ENCODE measurements at places on chromosomes 1 and 21.
A peak's percentile ranks its signal among the peaks of the same experiment; 100 is the strongest.

GRCh38 chr1:119679223-119679622, 31.2 kb upstream of the ZNF697 start:
- DNase-seq = no peak

GRCh38 chr1:198657550-198658064, 18.8 kb downstream of the PTPRC start:
- no peak for DNase-seq

DNA sequence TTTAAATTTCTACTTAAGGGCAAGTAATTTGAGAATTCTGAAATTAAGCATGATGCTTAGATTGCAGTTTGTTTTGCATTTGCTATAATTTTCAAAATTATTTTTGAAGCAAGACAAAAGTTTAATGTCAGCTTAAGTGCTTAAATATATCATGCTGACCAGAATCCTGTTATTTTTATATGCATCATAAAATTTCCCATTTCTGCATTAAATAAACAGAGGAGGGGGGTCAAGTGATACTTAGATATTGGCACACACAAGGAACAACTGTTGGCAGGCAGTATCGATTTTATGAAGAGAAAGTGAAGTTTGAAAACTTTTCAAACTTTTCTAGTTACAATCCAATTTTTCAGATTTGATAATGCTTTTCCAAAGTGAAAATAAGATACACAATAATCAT, 61.0 kb downstream of the MIER1 start:
- no peak for DNase-seq

- no peak for DNase-seq
These were observed 225.3 kb upstream of the B3GALT2 start for GRCh38 chr1:193411714-193412113.

- DNase-seq = no peak
These were observed 133.0 kb upstream of the SPAG17 start for GRCh38 chr1:118317842-118318614.

DNA sequence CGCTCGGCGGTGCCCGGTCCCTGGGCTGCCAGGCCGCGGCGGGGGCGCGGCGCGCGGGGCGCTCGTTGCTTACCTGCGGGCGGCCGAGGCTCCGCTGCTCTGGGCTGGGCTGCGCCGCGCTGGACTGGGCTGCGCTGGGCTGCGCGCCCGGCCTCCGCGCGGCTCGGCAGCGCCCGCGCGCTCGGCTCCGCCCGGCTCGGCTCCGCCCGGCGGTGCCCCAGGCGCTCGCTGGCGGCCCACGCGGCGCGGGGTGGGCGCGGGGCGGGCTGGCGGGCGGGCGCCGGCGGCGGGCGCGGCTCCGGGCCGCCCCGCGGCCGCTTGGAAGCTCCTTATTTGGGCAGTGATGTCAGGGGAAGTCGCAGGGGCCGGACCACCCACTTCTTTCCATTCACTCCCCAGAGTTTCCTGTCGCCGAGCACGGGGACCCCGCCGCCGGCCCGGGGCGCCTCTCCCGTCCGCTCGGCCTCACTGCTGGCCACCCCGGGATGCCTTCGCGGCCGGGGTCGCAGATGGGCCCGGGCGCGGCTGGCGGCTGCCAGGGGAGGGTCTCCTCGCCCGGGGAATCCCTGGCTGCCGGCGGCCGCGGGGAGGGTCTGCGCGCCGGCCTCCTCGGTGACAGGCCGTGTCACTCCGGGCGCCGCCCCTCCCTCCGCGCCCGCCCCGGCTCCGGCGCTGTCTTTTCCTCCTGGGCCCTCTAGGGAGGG, 177.7 kb upstream of the EDN2 start:
- peak; percentile 62 for DNase-seq

DNA sequence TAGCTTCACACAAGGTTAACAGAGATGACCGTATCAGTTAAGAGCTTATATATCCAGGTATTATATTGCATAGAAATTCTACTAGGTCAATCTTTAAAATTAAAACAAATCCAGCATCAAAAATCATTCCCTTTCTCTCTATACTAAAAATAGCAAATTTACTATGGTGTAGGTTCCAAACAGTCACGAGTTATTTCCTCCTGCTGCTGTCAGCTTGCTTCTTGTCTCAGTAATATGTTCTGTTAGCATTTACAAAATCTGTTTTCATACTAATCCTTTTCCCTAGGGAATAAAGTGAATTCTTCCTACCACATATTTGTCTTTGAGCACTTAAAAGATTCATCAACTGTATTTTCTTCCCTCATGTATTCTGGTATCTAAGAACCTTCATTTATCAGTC, 2.5 kb downstream of the WDR26 start:
- DNase-seq = no peak

GRCh38 chr1:44151332-44151731, 9.9 kb upstream of the KLF18 start:
- DNase-seq = no peak

- DNase-seq = no peak
These were observed 21.6 kb downstream of the ENO1 start for GRCh38 chr1:8856689-8857412.

DNA sequence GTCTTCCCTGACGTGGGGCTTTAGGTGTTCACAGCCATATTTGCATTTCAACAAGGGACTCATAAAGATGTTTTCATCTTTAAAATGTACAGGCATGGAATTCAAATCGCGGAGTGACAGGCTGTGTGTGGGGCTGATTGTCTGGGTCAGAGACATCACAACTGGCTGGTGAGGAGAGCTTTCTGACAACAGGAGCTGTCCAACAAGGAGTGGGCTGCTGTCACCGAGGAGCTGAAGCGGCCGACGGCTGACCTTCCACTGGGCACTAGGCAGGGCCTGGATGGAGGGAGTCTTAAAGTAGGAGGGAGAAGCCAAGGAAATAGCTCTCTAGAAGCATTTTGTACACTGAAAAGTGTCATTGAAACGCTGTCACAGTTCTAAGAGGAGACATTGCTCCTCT, 30.5 kb upstream of the SCMH1 start:
- no peak for DNase-seq

GRCh38 chr1:94143809-94144176, 22.8 kb upstream of the ABCA4 start:
- no peak for DNase-seq

- DNase-seq = no peak
These were observed 14.3 kb downstream of the FOXJ3 start for GRCh38 chr1:42320708-42321107.

GRCh38 chr1:244165701-244166100, 114.6 kb downstream of the ZBTB18 start:
- DNase-seq = no peak

DNA sequence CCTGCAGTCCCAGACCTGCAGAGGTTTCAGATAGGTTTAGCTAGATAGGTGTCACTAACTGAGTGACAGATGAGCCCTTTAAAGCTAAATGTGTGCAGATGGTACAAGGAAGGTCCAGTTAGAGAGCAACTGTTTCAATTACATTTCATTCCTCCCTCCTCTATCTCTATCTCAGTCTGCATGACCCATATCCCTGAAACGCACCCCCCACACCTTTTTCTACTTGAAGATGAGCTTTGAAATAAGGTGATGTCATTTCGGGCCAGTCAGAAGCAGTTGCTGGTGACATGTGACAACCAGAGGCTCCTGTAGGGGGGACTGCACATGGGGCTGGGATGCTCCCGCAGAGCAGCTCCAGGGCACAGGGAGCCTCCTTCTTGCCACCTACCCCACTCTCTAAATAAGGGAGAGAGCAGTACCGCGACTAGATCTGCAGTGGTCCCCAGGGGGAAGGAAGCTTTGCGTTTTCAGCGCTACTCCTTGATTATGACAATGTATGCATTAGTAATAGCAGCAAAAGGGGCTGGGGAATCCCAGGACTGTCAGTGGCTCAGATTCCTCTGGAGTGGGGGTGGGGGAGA, 4.3 kb downstream of the ATP8B2 start:
- no peak for DNase-seq

- DNase-seq = no peak
These were observed 9.8 kb upstream of the F5 start for GRCh38 chr1:169595764-169596711.
